ENCODE measurements at places on chromosomes 7 and 10.

DNA sequence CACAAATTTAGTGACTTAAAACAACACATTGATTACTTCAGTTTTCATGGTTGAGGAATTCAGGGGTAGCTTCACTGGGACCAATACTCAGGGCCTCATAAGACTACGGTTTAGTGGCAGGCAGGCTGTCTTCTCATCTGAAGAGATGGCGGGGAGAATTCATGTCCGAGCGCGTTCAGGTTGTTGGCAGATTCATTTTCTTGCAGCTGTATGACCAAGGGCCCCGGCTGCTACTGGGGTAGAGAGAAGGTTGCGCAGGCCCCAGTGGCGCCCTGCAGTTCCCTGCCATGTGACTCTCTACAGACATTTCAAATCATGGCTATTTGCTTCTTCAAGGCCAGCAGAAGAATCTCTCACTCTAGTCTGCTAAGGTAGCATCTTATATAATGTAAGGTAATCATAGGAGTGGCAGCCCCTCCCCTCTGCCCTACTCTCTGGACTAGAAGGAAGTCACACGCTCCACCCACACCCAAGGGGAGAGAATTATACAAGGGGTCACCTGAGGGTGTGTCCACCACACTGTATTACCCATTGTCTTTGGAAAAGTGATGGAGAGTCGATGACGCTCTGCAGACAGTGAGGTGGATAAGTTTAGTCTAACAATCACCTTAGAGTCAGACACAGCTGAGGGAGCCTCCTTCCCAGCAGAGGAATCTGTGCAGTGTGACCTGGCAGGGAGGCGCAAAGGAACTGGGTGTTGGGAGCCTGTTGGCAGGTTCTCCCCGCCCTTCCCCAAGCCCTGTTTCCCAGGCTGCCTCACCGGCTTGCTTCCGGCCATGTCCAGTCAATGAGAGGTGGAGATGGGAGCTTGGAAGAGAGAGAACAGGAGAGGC is 35.7 kb upstream of the PLEKHA1 start:
- no peak for DNase-seq

DNA sequence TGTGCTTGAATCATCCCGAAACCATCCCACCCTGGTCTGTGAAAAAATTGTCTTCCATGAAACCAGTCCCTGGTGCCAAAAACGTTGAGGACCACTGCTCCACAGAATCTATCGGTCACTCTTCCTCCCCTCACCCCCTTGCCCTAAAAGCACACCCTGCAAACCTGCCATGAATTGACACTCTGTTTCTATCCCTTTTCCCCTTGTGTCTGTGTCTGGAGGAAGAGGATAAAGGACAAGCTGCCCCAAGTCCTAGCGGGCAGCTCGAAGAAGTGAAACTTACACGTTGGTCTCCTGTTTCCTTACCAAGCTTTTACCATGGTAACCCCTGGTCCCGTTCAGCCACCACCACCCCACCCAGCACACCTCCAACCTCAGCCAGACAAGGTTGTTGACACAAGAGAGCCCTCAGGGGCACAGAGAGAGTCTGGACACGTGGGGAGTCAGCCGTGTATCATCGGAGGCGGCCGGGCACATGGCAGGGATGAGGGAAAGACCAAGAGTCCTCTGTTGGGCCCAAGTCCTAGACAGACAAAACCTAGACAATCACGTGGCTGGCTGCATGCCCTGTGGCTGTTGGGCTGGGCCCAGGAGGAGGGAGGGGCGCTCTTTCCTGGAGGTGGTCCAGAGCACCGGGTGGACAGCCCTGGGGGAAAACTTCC is 784 bp upstream of the SERPINE1 start:
- DNase-seq = no peak

GRCh38 chr7:98483276-98483963 is 82.5 kb upstream of the BAIAP2L1 start:
- DNase-seq = no peak

DNA sequence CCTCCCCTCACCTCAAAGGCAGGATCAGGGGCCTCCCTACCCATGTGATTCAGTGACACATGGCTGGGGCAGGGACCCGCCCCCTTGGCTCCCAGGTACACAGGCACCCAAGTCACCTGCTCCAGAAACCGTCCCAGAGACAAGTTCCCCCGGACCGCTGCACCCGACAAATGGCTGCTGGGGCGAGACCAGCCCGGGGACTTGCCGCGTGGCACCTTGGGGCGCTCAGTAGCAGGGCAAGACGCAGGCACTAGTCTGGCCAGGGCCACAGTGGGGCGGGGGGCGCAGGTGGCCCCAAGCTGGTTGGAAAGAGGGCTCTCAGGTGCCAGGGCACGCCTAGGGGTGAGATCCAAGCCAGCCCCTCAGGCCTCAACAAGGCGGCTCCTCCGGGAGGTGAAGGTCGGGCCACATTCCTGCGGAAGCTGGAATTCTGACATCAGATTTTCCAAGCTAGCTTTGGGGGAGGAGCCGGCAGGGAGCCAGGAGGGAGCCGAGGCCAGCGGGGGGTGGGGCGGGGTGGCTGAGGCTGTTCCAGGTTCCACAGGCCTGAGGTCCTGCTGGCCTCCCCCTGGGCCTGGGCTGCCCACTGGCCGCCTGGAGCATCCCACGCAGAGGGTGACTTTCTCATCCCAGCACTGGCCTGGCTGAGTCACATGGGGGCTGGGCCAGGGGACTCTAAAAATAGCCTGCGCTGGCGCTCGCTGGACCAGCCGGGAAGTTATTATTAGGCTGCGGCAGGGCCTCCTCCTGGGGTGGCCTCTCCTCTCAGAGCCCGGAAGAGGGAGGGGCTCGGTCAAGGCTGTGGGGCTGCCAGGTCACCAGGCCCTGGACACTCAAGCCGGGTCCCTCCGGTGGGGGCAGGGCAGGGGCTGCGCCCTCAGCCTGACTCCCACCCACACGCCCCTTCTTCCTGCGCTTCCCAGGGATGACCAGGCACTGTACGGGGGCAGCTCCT is 20.5 kb upstream of the INPP5A start:
- DNase-seq = no peak

GRCh38 chr10:10987111-10987510 is 30.6 kb upstream of the CELF2 start:
- DNase-seq = no peak

DNA sequence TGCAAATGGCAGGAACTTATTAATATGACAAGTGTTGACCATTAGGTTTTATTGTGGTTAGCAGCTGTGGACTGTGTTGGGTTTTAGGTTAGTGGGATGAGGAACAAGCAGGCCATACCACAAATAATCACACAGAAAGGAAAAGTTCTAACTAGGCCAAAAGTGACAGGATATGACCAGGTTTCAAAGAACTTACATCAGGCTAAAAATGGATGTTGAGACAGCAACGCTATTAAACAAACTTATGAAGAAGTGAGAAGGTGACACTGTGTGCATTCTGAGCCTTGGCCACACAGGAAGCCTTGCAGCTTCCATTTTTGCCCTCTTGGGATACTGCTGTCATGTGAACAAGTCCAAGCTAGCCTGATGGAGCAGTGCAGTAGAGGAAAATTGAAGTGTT is 568.8 kb downstream of the HTR7 start:
- DNase-seq = no peak

- DNase-seq = no peak
These were observed 43.2 kb downstream of the PRR15 start for GRCh38 chr7:29606830-29607229.

DNA sequence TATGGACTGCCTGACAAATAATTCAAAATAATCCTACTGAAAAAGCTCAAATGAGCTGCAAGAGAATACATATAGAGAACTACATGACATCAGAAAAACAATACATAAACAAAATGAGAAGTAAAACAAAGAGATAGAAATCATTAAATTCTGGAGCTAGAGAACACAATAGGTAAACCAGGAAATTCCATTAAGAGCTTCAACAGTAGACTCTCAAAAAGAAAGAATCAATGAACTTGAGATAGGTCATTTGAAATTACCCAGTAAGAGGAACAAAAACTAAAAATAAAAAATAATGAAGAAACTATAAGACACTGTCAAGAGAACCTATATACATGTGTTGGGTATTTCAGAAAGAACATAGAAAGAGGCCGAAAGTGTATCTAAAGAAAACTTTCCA is 186.3 kb downstream of the PTN start:
- DNase-seq = no peak

GRCh38 chr7:69429911-69430383 is 168.3 kb upstream of the AUTS2 start:
- DNase-seq = no peak
